SW480 (cell line): ENCODE measurements at places on chromosomes 3 and 15.

GRCh38 chr15:74405823-74406222 lies 27.9 kb downstream of the SEMA7A start:
- DNase-seq: no peak

DNA sequence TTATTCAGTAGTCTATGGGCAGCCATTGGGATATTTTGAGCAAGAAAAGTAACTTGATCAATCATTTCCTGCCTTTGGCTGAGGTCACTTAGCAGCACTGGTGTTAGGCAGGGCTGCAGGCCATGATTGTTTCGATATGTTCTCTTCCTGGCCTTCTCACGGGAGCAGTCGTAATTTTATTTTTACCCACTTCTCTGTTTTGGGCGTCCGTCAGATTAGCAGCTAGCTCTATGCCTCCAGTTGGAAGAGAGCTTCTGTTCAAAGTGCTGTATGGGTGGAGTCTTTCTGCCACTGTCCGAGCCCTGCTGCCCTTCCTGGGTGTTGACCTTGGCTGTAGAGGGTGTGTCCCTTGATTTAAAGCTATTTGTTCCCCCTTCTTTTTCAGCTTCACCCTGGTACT lies 123.4 kb upstream of the ROPN1 start:
- DNase-seq: no peak

DNA sequence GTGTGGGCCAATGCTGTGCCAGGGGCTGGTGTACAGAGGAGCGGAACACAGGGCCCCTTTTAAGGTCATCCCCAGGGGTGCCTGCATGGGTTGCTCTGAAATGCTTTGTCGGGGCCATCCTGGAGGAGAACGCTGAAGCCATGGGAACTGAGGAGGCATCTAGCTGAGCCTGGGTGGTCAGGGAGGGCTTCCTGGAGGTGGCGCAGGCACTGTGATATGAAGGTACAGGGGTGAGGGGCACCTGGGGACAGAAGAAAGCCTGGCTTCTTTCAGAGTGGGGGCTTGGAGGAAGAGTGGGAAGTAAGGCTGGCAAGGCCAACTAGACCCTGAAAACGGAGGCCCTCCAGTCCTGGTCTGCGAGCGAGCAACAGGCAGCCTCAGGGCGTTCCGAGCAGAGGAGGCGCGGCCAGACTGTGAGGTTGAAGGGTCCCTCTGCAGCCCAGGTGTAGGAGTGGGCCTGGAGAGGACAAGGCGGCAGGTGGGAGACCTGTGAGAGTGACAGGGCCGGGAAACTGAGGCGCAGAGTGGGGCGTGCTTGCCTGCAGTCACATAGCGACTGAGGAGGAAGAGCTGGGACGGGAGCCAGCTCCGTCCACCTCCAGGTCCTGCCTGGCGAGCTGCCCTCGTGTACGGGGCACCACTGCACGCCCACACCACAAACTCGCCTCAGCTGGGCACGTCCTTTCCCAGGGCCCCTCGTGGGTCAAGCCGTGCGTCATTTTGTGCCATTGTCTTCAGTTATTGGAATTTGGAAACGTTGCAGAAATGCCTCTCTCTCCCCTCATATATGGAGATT lies 4.1 kb downstream of the FBLN2 start:
- no peak for DNase-seq

- no peak for DNase-seq
Observed at GRCh38 chr3:128176276-128176833, 23.1 kb downstream of the EEFSEC start.

- DNase-seq: no peak
Observed at GRCh38 chr3:3110749-3111361, 681 bp upstream of the IL5RA start.

GRCh38 chr3:106172780-106173179 lies 304.0 kb upstream of the CBLB start:
- no peak for DNase-seq

DNA sequence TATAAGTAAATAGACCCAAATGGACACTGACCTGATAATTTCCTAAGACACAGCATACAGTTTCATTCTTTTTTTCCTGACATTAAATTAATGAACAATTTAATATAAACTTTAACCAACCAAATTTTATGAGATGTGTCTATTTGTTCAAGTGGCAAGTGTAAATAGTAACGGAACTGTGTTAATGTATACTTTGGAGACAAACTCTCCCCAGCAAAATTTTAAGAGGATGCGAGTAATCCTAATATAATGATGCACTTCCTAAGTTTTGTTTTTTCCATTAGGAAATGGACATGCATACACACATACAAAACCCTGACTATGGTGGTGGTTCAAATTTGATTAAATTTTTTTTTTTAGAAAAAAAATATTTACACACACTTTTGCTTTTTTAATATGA lies 38.5 kb upstream of the MYH15 start:
- DNase-seq: no peak

DNA sequence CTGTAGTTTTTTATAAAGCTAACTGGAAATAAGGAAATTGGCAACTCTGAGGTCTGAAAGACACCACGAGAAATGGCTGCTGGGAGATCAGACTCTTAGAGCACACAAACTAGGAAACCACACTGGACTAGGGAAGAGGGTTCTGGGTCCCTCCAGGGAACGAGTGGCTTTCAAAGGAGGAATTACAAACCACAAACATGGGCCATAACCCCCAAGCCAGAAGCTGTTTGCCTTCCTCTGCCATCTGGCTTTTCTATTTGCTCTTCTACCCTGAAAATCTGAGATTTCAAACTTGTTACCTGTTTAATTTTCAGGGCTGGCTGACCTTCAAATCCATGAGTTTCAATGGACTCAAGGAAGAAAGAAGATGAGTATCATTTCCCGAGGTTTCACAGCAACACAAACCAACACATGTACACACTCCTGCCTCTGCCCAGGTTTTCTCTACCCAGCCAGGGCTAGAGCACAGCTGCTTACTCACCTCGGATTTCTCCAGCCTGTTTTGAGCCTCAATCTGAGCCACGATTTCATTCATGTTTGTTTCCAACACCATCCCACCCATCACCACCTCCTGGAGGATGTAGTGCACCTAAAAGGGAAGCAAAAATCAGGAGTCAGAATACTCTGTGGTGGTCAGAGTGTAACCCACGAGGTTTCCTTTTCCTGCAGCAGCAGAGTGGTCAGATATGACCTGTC lies 22.6 kb upstream of the ANPEP start:
- DNase-seq: no peak

GRCh38 chr3:29382409-29382808 lies 101.5 kb downstream of the RBMS3 start:
- no peak for DNase-seq

DNA sequence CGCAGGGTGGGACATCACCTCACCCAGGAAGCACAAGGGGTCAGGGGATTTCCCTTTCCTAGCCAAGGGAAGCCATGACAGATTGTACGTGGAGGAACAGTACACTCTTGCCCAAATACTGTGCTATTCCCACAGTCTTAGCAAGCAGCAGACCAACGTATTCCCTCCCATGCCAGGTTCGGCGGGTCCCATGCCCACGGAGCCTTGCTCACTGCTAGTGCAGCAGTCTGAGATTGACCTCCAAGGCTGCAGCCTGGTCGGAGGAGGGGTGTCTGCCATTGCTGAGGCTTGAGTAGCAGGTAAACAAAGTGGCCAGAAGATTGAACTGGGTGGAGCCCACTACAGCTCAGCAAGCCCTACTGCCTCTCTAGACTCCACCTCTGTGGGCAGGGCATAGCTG lies 39.0 kb downstream of the ALDH1A2 start:
- DNase-seq: no peak

- no peak for DNase-seq
Observed at GRCh38 chr15:60830479-60830878, 351.5 kb upstream of the ICE2 start.

- DNase-seq: no peak
Observed at GRCh38 chr3:122390665-122391064, 6.7 kb downstream of the FAM162A start.

DNA sequence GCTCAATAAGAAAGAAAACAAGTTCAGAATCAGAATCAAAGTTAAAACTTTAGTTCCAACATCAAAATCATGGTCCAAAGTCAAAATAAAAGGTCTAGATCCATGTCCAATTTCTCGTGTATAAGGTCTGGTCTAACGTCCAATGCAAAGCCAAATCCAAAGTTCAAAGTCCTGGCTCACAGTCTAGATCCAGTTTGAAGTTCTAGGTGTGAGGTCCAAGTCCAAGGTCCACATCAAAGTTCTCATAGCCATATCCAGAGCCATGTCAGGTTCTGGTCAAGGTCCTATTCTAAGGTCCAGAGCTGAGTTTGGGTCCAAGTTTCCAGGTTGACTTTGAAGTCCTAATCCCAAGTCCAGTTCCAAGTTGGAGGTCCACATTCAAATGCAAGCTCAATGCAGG lies 40.7 kb upstream of the VIPR1 start:
- no peak for DNase-seq

- no peak for DNase-seq
Observed at GRCh38 chr15:29864501-29864900, 42.2 kb upstream of the TJP1 start.

DNA sequence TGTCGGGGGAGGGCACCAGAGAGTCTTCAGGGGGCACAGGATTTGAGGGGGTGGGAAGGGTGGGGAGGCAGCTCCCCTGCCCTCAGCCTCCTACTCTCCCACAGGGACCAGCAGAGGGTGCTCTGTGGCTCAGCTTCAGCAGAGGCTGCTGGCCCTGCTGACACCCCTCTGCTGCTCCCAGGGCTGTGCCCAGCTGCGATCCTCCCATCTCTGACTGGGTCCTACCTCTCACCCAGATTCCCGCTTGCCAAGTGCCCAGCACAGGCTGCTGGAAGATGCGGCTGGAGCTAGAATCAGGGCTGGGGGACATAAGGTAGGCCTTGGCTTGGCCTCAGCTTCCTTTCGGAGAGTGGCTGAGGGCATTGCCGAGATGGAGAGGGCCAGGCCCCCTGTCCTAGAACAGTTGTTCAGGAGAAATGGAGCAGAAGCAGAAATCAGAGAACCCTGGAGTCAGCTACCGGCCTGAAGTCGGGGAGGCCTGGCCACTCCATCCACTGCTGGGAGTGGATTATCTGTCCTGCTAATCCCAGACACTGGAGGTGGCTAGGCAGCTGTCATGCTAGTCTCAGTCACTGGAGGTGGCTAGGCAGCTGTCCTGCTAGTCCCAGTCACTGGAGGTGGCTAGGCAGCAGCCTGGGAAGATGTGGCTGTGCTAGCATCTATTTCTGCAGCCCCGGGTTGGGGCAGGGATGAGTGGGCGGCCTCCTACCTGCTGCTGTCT lies 3.9 kb downstream of the GRM2 start:
- DNase-seq: no peak

DNA sequence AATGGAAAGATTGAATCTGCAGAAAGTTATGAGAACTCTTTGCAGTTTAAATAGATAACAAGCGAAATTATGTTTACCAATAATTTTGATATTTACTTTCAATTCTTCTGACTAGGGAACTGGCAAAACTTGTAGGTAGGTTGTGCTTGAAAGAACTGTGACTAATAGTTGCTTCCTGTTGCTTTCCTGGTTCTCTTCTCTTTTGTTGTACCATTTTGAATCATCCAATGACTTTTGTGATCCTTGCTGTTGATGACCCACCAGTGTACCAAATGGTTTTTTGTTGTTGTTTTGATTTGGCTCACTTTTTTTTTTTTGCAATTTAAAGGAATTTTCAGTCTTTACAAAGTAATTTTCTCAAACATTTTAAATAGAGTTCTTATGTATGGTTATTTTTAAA lies 64.9 kb upstream of the DCBLD2 start:
- DNase-seq: no peak

DNA sequence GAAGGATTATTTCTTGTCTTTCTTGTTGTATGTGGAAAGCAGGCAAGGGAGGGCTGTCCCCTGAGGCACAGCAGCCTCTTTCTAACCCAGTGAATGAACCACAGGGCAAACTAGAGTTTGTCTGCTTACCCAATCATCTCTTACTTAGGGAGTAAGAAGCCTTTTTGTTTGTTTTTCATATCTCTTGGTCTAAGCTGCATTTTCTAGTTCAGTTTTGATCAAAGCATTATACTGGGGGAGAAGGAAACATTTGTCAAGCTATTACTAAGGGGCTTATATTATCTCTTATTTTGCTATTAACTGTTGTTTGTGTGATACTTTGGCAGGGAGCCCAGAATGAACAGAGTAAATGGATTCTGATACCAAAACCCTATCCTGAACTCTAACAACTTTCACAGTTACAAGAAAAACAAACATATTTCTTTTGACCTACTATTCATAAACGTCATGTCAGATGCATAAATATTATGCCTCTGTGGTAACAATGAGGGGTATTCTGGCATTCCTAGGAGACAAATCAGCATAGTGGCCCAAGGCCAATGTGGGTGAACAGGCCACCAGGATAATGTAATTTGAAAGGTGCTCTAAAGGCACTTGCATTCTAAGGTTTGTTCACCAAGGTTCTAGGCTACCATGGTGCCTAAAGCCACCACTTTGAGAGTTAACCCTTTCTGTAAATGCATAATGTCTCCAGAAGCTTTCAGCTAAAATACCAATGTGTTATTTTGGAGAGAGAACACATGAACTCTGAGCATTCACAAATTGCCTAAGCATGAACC lies 271.6 kb upstream of the ZPLD1 start:
- DNase-seq: no peak

- no peak for DNase-seq
Observed at GRCh38 chr15:33243393-33243792, 48.9 kb upstream of the FMN1 start.

DNA sequence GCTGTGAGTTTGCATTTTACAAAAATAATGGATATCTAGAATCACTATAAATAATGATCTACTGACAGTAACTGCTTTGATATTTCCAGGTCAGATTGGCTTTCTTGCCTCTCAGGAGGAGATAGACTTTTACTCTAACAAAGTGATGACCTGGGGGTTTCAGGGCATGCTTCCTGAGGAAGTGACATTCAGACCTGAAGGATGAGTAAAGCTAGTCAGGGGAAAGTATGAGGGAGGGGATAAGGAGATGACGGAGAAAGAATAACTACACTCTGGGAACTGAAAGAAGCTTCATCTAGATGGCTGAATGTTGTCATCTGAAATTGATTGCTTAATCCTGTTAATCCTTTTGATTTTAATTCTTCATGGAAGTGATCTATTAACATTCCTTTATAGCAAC lies 32.2 kb downstream of the ARMC8 start:
- no peak for DNase-seq

- no peak for DNase-seq
Observed at GRCh38 chr15:36748366-36749115, 169.1 kb downstream of the CDIN1 start.

DNA sequence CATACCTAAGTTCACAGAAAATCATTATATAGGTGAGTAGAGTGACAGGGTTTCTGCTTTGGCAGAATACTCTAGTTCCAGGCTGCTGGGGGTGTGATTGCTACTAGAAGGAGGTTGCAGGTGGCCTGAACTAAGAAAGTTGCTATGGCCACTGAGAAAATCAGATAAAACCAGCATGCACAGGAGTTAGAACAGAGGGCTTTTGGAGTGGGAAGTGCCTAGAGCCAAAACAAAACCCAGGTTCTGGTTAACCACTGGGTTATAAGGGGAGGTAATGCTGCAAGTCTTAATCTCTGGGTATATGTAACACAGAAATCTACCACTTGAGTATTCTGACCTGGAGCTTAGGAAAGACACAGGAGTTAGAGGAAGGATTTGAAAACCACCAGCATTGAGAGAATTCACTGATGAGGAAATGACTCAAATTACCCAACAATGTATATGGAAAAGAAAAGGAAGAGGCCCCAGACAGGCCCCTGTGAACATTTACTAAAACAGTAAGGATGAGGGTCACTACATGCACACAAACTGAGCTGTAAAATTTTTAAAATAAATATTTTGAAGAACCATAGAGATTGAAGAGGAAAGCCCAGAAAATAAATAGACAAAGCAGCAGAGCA lies 60.0 kb downstream of the PLOD2 start:
- DNase-seq: no peak

GRCh38 chr3:37163262-37164015 lies 10.9 kb downstream of the LRRFIP2 start:
- DNase-seq: peak; percentile 23

- DNase-seq: no peak
Observed at GRCh38 chr3:138205527-138205926, 18.4 kb downstream of the ARMC8 start.
